ENCODE measurements at places on chromosomes 7 and 10.

DNA sequence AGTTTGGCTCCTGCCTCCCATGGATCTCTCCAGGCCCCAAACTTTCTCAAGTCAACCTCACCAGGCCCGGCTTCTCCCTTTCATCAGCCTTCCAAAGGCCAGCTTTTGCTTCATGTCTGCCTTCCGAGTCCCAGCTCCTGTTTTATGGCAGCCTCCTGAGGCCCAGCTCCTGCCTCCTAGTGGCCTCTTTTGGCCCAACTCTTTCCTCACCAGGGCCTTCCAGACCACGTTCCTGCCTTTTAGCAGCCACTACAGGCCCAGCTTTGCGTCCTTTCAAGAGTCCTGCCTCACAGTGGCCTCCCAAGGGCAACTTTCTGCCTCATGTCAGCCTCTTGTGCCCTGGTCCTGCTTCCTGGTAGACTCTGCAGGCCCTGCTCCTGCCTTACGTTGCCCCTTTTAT lies 15.3 kb upstream of the TMEM248 start:
- DNase-seq = no peak

- DNase-seq = no peak
Measured at GRCh38 chr10:43206391-43207235, 60.3 kb downstream of the RASGEF1A start.

- no peak for DNase-seq
Measured at GRCh38 chr7:86963599-86964230, 95.7 kb downstream of the ELAPOR2 start.

GRCh38 chr7:113582471-113582870 lies 336.3 kb downstream of the PPP1R3A start:
- no peak for DNase-seq

GRCh38 chr7:28759475-28759971 lies 198.6 kb downstream of the TRIL start:
- DNase-seq = no peak

DNA sequence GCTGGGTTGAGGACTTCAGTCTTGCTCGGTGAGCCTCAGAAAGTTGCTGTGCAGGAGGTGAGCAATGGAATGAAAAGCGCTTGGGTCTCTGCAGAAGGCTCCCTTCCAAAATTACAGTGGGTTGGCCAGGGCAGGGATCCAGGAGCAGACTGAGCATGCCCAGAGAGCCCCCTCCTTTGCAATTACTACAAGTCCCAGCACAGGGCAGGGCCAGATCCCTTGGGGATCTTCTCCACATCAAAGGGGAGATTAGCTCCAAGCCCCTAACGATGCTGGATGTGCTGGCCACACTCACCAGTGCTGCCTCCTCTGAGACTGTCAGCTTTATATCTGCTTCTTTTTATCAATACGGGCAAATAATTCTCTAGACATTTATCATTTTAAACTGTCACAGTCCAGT lies 337.5 kb downstream of the RPS24 start:
- DNase-seq = no peak

DNA sequence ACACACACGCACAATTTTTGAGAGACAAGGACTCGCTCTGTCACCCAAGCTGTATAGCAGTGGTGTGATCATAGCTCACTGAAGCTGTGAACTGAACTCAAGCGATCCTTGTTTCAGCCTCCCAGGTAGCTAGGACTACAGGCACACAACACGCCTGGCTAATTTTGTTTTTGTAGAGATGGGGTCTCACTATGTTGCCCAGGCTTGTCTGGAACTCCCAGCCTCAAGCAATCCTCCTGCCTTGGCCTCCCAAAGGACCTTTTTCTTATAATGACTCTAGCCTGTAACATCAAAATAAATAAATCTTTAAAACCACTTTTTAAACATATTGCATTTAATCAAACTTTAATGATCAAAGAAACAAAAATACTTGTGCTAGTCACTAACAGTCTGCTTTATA lies 140.9 kb upstream of the FGFR2 start:
- DNase-seq = no peak

- DNase-seq = no peak
Measured at GRCh38 chr7:138089080-138089901, 13.0 kb downstream of the AKR1D1 start.

DNA sequence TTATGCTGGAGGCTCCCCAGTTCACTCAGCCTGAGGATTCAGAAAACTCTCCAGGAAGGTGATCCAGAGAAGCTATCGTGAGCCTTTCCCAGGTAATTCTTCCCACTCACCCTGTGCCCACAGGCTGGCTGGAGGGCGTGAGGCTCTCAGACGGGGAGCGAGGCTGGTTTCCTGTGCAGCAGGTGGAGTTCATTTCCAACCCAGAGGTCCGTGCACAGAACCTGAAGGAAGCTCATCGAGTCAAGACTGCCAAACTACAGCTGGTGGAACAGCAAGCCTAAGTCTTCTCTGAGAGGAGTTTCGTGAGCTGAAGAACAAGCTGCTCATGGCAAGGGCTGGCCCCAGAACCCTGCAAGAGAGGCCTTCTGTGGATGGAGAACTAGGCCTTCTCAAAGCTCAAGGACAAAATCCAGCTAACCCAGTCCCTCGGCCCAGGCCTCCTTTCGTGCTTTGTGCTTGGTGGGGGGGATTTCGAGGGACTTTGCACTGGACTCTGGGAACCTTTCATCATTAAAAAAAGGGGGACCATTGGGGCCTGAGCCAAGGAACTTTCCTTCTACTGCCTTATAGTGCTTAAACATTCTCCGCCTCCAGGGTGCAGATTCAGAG lies 23.6 kb downstream of the NOBOX start:
- DNase-seq = no peak

Data from NCI-H510A (cell line).